NCI-H345 (cell line): ENCODE measurements at places on chromosomes 11 and 22.

DNA sequence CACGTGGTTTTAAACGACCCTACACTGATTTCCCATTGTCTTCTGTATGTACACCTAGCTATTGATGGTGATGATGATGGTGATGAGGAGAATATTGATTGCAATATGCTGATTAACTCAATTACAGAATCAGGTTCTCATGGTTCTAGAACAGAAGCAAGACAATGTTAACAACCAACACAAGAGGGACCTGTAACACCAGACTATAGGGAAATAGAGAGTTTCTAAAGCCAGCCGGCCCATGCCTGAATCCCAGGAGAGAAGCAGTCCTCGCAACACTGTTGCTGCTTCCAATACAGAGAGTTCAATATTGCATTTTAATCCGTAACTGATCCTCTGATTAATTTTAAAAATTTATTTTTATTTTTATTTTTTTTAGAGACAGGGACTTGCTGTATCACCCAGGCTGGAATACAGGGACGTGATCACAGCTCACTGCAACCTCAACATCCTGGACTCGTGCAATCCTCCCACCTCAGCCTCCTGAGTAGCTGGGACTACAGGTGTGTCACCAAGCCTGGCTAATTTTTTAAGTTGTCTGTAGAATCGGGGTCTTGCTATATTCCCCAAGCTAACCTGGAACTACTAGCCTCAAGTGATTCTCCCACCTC, 22.2 kb upstream of the UBASH3B start:
- peak; percentile 42 for DNase-seq

GRCh38 chr22:50445071-50445879, 29.6 kb downstream of the SBF1 start:
- no peak for DNase-seq

DNA sequence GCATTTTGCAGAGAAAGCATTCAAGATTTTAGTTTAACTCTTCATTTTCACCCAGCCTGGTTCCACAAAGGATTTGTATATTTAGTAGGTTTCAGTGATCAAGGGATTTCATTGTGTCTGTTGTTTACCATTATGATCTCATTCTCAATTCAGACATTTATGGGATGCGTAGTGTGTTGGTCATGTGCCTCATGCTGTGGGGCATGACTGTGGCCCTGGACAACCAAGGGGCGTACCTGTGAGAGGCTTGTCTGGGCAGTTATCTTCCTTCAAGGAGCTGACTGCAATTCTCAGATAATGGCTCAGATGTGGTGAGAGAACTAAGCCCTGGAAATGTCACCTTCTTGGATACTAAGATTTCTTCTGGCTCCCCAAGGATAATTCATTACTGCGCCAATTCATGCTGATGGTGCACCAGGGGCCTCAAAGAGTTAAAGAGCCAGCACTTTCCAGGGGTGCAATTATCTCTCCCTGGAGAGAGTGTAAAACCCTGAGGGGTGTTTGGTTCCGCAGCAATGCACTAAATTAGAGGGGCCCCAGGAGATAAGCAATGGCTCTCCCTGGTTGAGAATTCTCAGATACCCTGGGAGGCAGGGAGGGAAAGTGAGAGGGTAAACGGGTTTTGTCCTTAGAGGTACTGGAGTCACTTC, 32.2 kb downstream of the SLC6A5 start:
- DNase-seq = peak; percentile 16

GRCh38 chr11:123382555-123383074, 47.5 kb upstream of the GRAMD1B start:
- DNase-seq = no peak

GRCh38 chr11:64081745-64082442, 46.2 kb downstream of the FLRT1 start:
- DNase-seq = peak; percentile 95

DNA sequence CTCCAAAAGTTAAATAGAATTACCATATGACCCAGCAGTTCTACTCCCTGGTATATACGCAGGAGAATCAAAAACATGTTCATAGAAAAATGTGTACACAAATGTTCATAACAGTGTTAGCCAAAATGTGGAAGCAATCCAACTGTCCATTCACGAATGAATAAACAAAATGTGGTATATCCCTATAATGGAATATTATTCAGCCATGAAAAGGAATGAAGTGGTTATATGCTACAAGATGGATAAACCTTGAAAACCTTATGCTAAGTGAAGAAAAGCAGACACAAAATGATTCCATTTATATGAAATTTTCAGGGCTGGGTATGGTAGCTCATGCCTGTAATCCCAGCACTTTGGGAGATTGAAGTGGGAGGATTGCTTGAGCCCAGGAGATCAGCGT, 16.1 kb downstream of the POLD4 start:
- no peak for DNase-seq

DNA sequence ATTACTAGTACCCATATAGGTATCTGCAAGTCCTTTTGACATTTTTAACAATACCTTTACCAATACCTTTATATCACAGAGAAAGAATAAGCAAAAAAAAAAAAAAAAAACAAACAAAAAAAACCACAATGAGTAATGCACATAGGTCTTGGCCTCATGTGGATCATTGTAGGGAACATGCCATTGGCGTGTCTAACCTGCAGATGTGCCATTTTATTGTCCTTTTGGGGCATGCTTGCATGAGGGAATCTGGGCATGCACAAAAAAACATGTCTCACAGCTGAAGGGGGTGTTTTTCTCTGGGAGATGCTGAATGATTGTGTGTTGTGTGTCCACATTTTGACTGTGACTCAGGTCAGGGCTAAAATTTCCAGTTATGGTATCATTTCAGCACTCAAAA, 361.6 kb downstream of the GUCY1A2 start:
- DNase-seq = no peak

GRCh38 chr22:50084614-50085021, 608 bp downstream of the MLC1 start:
- DNase-seq = no peak

DNA sequence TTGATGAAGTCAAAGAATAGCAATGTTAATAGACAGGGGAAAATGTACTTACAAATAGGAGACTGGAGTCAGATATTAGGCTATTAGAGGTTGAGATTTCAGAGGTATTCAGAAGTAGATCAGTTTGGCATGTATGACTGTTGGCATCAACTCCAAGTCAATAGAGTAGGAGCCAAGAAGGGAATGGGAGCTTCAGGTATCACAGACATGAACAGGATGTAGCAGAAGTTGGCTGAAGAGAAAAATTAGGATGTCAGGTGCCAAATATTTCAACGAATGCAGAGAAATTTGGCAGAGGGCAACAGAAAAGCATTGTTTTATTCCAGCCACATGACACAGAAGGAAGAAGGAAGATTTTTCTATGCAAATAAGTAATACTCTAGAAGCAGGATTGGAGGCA, 69.7 kb downstream of the GLYATL1 start:
- no peak for DNase-seq

GRCh38 chr22:49966041-49966773, 5.6 kb downstream of the PIM3 start:
- no peak for DNase-seq

DNA sequence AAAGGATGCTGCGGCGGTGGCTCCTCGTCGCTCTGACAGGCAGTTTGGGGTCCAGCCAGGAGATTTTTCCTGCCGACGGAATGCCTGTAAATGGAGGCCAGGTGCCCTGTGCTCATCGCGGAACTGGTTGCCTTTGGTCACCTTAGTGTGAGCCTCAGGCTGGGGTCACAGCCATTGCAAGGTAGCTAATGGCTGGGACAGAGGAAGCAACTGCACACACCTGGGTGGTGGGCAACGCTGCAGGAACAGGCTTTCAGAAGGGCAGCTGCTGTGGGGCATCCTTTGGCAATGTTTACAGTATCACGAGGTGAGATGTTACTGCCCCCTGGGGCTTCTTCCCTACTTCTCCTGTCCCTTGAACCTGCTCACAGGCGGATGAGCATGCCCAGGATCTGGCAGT, 205.5 kb downstream of the GRIK4 start:
- no peak for DNase-seq

GRCh38 chr11:16795146-16795545, 56.7 kb downstream of the C11orf58 start:
- no peak for DNase-seq

- DNase-seq = no peak
Observed at GRCh38 chr11:71933141-71933933, 4.5 kb downstream of the RNF121 start.

DNA sequence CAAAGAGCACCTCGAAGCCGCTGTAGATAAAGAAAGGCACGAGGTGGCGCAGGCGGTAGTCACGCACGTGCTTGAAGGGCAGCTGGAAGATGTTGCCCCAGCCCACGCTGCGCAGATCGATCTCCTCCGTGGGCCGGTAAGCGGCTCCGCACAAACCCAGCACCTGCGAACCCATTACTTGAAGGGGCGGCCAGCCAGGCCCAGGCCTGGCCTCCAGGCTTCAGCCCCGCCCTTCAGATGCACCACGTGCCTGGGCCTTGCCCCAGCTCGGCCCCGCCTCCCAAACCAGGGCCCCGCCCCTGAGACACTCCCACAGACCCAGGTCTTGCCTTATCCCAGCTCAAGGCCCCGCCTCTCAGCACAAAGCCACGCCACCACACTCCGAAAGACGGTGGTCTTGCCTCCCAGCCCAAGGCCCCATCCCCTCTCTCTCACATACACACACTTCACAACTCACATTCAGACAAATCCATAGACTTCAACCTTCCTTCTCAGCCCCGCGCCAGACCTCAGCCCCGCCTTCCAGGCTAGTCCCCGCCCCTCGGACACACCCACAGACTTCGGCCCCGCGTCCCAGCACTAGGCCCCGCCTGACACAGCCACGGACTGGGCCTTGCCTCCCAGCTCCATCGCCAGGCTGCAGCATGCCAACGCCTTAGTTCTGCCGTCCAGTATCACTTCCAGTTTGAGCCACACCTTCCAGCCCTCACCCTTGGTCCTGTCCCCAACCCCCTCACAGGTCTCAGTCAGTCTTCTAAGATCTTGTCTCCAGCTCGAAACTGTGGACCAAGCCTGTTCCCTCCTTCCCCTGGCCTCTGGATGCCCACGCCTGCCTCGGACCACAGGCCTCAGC, 7.0 kb downstream of the UNC93B1 start:
- DNase-seq = no peak

DNA sequence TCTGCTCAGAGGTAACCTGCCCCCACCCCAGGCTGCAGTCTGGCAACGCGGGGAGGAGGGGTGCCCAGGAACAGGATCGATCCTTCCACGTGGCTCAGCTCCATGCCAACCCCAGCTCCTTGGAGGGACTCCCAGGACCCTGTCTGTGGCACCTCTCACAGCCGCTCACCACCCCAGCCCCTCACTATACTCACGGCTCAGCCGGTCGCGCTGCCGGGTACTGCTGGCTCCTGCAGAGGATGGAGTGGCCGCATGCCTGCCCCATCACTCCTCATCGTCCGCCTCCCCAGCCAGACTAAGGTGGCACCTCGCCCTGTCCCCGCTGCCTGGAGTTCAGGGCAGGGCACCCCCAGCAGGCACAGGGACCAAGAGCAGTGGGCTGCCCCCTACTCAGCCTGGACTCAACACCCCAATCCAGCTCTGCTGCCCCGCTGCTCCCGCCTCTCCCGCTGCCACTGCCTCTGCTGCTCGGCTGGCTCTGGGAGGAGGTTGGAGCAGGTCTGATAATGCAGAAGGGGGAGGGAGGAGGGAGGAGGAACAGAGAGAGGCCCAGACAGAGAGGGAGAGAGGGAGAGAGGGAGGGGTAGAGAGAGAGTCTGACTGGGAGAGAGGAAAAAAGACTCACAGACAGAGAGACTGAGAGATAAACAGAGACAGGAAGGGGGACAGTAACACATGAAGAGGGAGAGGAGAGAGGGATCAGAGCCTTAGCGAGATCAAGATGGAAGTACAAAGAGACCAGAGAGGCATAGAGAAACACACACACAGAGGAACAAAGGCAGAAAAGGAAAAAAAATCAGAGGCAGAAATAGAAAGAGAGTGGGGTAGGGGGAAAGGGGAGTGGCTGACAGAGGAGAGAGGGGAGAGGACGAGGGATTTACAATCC, at the start of gene PDE2A:
Gene PDE2A, minus strand, starts transcription at position 480 of the 886 bp plus-strand sequence. Its CDS starts 215 bp downstream, at position 265.
- no peak for DNase-seq

DNA sequence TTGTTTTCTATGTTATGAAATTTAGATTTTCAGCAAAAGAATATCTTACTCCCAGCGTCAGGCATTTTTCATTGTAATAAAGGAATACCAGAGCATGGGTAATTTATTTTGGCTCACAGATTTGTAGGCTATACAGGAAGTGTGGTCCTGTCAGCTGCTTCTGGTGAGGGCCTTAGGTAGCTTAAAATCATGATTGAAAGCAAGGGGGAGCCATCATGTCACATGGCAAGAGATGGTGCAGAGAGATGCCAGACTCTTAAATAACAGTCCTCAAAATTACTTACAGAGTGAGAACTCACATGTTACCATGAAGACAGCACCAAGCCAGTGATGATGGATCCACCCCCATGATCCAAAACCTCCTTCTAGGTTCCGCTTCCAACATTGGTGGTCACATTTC, 825.0 kb upstream of the CHORDC1 start:
- DNase-seq = no peak

GRCh38 chr22:48883211-48883960, 944.3 kb downstream of the BRD1 start:
- no peak for DNase-seq

GRCh38 chr11:94876645-94877442, 96.5 kb downstream of the CWC15 start:
- DNase-seq = no peak

DNA sequence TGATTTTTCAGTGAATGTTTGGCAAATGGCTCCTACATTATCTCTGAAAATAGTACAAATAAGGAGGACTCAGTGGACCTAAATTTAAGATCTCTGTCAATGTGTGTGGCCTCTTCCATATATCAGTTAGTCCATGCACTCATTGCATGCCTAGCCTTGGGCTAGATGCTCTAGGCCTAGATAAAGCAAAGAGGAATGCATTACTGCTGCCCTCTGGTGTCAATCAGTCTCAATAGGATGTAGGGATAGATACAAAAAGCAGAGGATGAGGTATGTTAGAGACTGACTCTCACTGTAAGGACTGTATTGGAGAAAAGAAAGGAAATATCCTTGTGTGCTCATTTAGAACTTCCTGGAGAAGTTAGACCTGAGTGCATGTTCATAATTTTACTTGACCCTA, 42.0 kb downstream of the MS4A2 start:
- peak; percentile 3 for DNase-seq

DNA sequence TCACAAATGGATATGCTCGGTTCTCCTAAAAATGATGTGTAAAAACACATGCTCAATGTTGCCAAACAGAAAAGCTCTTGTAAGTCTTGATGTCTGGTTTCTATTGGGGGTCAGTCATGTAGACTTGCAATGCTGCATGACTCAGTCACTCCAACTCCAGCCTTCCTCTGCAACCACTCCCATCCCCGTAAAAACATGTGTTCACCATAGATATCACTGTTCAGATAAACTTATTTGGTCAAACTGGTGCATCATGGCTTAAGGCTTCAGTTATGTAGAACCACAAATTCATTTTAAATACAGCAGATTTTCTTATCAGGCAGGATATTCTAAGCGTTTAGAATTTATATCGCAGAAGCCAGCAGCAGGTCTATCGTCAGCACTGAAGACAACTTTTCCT, 298.4 kb upstream of the LUZP2 start:
- DNase-seq = no peak

- no peak for DNase-seq
Observed at GRCh38 chr22:16806401-16806800, 18.8 kb downstream of the XKR3 start.
